ENCODE measurements at places on chromosomes 2 and 18. TPM values are rescaled to one million over a fixed set of nuclear protein-coding genes. Genes with fewer than 3 reads are reported as not detected.

DNA sequence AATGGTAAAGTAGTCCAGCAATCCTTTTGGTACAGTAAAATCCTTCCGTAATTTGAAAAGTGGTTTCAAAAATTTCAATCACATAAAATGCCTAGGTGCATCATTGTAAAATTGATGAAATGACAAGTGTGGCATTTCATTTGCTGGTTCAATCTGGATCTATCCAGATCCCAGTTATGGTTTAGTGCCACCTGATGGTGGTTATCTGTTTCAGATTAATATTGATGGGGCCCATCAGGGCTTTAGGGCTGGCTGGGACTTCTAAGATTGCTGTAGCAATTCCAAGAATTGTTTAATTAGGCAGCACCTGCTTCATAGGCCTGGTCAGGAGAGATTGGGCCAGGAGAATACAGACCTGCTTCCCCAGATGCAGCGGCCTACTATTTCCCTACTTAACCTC, 55.5 kb upstream of the PIK3C3 start:
- no peak overlapping the region for H3K4me3 ChIP-seq
- H3K27me3 ChIP-seq, result no peaks in the 10 kb centered on the region
- no peaks in the 10 kb centered on the region for H3K4me1 ChIP-seq
- no peak for DNase-seq
- H3K27ac ChIP-seq, result no peak overlapping the region

GRCh38 chr2:144586476-144586875, 66.6 kb upstream of the ZEB2 start:
- H3K36me3 ChIP-seq, result no peaks in the 10 kb centered on the region
- peaks cover 28% of the 10 kb centered on the region for H3K4me1 ChIP-seq
- DNase-seq, result peak; percentile 44
- H3K27ac ChIP-seq, result no peak overlapping the region

DNA sequence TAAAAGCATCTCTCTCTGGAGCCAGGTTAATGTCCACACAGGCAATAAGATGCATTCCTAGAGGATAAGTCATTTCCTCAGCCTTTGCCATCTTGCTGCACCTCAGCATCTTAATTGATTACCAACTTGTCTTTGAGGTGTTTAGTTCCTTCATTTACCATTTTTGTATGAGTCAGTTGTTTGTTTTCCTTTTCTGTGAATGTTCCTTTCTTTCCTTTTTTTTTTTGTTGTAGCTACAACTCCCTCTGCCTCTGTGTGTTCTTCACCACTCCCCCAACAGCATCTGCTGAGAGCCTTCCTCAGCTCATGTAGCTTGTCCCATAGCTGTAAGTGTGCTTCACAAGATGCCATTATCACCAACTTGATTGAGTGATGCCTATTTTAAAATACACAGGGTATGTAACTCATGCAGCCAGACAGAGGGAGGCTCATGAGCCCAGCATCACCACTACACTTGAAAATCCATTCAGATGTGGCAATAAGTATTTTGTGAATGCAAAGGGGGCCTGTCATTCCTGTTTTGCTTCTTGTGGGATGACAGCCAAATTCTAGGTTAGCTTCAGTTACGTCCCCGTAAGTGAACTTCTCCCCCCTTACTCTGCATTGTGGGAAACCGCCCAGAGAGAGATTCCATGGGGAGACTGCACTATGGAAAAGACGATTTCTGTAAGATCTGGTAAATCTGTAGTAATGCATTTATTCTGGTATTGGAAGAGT, 315.9 kb upstream of the ZEB2 start:
- H3K27ac ChIP-seq, result no peak overlapping the region
- no peaks in the 10 kb centered on the region for H3K27me3 ChIP-seq
- no peaks in the 10 kb centered on the region for H3K36me3 ChIP-seq
- no peak for DNase-seq
- no peak overlapping the region for H3K4me3 ChIP-seq

DNA sequence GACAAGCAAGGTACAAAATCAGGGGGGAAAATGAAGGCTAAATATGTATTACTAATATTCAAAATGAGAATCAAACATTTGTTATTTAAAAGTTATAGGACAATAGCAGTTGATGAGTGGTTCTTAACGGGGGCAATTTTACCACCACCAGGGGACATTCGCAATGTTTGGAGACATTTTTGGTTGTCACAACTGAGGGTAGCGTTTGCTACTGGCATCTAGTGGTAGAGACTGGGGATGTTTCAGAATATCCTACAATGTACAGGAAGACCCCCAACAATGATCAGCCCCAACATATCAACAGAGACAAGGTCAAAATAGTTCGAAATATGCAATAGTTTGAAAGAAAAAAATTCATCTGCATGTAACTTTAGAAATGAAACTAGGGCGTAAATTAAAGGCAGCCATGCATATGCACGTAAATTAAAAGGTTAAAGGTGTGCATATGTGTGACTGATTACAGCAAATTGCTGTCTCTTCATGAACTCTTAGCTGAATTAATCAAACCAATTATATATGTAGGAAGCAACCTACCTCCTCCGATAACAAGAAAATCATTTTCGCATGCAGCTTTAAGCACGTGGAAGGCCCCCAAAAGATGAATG, 61.2 kb upstream of the CUL3 start:
- no peak for DNase-seq
- H3K36me3 ChIP-seq, result no peaks in the 10 kb centered on the region
- H3K27me3 ChIP-seq, result no peaks in the 10 kb centered on the region

GRCh38 chr2:111061191-111061590, 59.5 kb upstream of the BCL2L11 start:
- DNase-seq, result peak; percentile 39
- no peaks in the 10 kb centered on the region for H3K27me3 ChIP-seq
- peaks cover 6% of the 10 kb centered on the region for H3K4me1 ChIP-seq

DNA sequence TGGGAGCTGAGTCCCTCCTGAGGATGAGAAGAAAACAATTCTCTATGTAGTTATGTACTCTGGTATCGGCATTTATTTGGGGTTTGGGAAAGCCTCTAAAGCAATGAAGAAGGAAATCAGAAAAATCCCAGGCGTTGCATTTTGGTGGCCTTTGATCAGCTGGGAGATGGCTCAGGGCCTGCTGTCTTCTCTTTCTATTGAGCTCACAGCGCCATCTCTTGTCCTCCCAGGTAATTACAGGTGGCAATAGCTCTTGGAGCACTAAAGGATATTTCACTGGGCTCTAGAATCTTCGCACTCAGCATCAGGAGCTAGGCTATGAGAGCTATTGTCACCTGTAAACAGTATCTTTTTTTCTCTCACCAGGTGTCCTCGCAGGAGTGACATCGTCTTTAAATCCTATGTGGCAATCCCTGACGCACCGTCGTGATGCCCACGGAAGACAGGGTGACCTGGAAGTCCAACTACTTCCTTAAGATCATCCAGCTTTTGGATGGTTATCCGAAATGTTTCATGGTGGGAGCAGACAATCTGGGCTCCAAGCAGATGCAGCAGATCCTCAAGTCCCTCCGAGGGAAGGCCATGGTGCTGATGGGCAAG, 76.1 kb upstream of the PMAIP1 start:
- H3K4me3 ChIP-seq, result no peak overlapping the region
- no peak for DNase-seq
- no peaks in the 10 kb centered on the region for H3K36me3 ChIP-seq
- H3K4me1 ChIP-seq, result no peaks in the 10 kb centered on the region
- H3K27me3 ChIP-seq, result no peaks in the 10 kb centered on the region

GRCh38 chr2:204638471-204639194, 93.4 kb downstream of the PARD3B start:
- no peaks in the 10 kb centered on the region for H3K36me3 ChIP-seq
- H3K27ac ChIP-seq, result no peak overlapping the region
- no peaks in the 10 kb centered on the region for H3K4me1 ChIP-seq
- no peak for DNase-seq

The ZC3H6 gene
- 0.81 TPM for polyA plus RNA-seq

The MSTN gene
- not detected for polyA plus RNA-seq
